ENCODE measurements at places on chromosomes 13 and 19.

DNA sequence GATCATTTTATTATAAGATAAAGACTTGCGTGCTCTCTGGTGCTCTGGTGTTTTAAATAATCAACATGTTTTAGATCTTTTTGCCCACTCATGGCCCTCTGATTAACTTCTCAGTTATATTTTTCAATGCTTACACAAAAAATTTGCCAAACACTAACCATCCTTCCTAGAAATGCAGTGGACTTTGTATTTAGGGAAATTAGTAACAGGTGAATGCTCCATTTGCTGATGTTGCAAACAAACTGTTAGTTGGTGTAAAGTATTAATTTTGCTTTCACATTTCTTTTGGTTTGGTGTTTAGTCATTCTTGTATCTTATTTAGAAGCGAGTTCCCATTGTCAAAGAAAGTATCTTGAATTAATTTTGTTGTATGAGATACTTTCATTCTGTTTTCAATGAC lies 2.7 kb downstream of the KL start:
- DNase-seq = no peak

- DNase-seq = peak; percentile 41
Measured at GRCh38 chr19:40831502-40832430, 18.5 kb downstream of the CYP2A6 start.

DNA sequence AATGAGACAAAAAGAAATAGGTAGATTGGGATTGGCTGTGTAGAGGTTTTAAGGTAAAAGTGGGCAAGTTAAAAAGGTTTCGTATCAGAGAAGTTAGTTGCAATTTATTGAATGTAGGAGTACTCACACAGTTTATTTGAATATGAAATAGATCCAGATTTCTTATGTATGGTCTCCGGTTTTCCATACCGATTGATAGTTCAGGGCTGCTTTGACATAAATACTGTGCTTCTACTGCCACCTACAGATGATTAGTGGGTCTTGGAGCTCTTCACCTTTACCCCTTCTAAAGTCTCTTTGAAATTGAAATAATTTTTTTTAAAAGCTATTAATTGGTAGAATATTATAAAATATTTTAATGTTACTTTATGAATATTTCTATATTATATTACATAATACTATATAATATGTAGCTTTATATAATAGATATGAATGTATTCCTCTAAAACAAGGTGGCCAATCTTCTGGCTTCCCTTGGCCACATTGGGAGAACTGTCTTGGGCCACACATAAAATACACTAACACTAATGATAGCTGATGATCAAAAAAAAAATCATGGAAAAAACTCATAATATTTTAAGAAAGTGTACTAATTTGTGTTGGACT lies 7.7 kb upstream of the GPR18 start:
- no peak for DNase-seq

- DNase-seq = no peak
Measured at GRCh38 chr13:98427331-98427995, 149.4 kb downstream of the STK24 start.

- DNase-seq = no peak
Measured at GRCh38 chr19:4844348-4845179, 13.1 kb upstream of the TICAM1 start.

- DNase-seq = no peak
Measured at GRCh38 chr19:4684312-4685095, 14.4 kb upstream of the MYDGF start.

GRCh38 chr13:80962173-80962572 lies 621.2 kb upstream of the SPRY2 start:
- DNase-seq = no peak

GRCh38 chr13:97114651-97115050 lies 107.5 kb upstream of the MBNL2 start:
- no peak for DNase-seq

DNA sequence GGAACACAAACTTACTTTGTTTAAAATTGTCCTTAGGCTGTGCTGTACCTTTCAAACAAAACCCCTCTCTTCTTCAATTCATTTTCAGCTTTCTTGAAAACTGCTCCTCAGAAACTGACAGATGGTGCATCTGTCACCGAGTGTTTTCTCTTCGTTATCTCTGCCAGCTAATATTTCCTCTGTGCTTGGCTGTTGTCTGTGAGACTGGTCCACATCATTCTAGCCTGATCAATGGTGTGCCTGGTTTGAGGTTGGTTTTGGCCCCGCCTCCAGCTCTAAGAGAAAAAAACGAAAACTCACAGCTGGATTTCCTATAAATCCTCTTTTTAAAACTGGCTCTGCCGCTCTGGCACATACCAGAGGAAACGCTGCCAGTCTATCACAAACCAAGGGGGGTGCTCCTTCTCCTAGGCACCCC lies 79.7 kb downstream of the STARD13 start:
- DNase-seq = no peak

- DNase-seq = no peak
Measured at GRCh38 chr13:33183431-33184111, 102.0 kb downstream of the STARD13 start.

DNA sequence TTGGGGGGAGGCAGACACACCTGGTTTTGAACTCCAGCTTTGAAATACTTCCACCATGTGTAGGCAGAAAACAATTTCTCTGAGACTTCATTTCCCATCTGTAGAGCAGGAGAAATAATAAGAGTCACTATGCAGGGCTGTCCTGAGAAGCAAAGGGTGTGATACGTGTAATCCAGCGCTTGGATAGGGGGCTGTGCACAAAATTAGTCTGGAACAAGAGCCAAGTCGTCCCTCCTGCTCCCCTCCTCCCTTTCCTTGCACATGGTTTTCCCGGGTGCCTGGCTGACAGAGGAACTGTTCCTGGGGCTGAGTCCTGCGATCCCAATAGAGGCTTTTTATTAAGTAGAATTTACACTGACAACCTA lies 29.6 kb upstream of the UBE2L5 start:
- no peak for DNase-seq

DNA sequence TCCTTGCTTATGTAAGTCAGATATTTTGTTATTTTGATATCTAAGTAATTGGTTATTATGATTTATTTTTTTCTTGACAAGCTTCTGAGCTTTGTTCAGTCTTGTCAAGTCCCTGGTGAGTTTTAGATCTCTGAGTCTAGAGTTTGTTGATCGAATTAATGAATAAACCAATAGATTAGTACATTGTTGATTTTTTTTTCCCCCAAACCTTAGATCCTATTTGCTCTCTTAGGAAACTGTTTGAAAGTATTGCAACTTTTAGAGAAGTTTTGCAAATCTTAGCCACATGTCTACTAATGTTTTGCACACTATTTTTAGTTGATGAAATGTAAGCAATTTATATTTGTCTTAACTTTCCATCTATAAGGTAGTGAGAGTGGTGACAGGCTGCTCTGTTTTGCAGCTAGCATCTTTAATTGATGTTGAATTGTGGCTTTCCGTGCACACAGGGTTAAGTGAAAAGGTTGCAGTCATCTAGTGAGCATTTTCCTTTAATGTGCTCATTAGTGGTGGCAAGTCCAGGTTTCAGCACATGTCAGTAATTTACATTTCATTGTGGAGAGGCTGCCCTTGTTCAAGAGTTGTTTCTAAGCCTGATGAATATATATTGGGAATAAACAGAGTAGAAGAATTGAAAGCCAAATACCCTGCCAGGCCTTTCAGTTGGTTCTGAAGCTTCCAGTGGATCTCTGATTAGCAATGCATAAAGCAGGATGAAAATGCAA lies 86.3 kb downstream of the PCCA start:
- DNase-seq = no peak

GRCh38 chr13:76316998-76317527 lies 569.1 kb downstream of the KCTD12 start:
- DNase-seq = no peak

DNA sequence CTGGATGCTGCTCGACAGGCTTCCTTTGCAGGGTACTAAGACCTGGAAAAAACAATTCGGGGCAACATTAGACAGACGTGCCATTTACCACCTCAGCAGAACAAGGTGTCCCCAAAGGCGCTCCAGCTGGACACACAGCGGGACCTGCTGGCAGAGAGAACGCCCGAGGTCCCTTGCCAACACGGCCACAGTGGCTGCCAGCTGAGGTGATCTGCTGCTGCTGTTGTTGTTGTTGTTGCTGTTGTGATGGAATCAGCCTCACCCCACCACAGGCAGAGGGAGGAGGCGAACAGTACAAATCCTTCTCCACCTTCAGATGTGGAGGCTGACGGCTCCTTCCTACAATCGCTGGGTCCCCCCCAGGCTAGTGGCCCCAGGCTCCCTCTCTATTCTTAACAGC lies 25.2 kb downstream of the ANKRD27 start:
- DNase-seq = no peak

DNA sequence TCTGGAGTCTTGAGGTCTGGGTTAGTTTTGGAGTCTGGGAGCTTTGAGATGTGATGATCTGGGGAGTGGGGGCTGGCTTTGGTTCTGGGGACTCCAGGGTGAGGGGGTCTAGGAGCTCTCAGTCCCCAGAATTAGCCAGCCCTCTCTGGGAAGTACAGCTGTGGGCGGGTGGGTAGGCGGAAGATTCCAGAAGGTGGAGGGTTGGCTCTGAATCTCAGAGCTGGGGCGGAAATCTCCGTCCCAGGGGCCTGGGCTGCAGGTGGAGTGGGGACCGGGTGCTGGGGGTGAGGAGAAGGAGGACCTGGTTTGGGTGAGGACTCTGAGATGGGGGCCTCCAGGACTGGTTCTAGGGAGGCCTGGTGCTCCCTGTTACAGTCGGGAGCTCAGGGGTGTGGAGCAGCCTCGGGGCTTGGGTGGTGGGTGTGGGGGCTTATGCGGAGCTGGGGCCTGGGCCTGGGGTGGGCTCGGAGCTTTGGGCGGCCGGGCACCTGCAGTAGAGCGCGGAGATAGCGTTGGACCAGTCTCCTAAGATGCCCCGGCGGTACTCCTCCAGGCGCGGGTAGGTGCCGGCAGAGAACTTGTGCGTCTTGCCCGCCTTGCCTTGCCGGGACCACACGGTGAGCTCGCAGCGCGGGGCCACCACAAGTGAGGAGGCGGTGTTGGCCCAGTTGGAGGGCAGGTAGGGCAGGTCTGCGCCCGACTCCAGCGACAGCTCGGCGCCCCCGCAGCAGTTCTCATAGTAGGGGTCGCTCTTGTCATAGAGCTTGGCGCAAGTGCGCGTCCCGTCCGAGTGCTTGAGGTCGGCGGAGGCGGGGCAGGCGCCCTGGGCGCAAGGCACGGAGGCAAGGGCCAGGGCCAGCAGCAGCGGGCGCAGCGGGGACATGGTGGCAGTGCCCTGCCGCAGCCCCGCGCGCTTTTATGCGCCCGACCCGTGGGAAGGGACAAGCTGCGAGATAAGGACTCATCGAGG lies at the start of gene SYCN:
TSS of gene SYCN (minus strand) at position 892 of the 970 bp plus-strand sequence. CDS start at position 883, 9 bp downstream.
- DNase-seq = no peak

DNA sequence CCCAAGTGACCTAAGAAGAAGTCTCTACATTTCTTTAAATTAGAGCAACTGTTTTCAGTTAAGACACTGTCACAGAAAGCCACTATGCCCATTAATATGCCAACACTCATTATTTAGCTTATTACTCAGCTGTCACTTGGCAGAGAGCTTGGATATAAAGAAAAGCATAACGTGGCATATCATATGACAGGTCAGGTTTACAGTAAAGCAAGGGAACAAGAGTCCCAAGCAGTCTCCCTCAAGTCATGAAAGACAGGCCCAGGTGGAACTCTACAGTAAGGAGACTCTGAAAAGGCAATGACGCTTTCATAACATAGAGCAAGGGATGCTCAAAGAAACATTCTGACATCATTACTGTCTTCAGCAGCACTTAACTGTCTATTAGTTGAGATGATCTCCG lies 6.3 kb downstream of the LHFPL6 start:
- no peak for DNase-seq

- DNase-seq = no peak
Measured at GRCh38 chr13:31236211-31236786, 36.5 kb downstream of the B3GLCT start.

- DNase-seq = no peak
Measured at GRCh38 chr13:95231393-95231792, 69.9 kb downstream of the ABCC4 start.

DNA sequence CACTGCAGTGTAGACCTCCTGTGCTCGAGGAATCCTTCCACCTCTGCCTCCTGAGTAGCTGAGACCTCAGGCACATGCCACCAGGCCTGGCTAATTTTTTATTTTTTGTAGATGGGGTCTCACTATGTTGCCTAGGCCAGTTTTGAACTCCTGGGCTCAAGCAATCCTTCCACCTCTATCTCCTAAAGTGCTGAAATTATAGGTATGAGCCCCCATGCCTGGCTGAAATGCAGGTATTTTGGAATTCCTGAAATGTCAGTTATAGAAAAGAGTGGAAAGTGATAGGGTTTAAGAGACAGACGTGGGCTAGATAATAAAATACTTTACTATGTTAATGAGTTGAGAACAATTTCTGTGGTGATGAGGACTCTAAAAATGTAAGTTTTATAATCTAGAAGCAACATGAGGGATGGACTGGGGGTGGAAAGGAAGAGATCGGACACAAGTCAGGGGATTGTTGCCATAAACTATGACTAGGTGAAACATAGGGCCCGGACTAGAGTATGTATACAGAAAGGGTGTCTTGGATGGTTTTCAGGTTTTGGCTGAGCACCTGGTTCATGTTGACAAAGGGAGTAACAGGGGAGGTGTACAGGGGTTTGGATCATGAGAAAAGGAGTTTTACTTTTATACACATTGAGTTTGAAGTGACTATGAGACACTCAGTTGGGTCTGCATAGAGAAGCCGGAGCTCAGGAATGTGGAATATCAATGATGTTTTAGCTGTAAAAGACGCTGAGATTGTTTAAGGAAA lies 165.6 kb upstream of the STARD13 start:
- DNase-seq = no peak

DNA sequence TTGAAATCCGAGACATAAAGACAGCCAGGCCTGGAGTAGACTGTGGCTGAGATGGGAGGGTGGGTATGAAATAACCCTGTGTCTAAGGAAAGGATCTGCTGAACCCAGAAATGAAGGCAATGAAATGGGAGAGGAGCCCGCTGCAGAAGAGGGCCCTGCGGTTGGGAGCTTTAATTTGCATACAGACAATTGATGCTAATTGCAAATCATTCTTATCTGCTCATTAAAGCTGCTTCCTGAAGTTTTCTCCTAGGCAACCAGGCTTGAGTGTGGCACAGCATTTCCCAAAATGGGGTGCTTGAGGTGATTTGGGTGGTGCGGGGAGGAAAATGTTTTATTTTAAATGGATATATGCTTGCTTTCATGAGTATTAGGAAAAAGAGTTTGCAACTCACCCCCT lies 55.4 kb downstream of the DPF1 start:
- DNase-seq = no peak

- no peak for DNase-seq
Measured at GRCh38 chr13:98468929-98469328, 108.0 kb downstream of the STK24 start.

DNA sequence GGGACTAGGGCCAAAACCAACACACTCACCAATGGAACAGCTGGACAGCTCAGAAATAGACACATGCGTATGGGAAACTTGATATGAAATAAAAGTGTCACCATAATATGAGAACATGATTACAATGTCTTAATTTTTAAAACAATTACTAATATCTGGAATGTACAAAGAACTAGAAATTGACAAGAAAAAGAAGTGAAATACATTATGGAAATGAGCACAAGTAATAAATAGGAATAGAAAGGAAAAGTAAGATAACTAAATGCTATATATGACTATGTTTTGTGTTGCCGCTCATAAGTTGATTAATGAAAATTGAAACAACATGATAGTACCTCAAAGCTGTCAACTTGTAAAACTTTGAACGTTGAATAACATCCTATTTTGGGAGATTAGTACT lies 801.1 kb downstream of the SLITRK5 start:
- no peak for DNase-seq

GRCh38 chr13:113089693-113090414 lies 15.7 kb upstream of the F7 start:
- DNase-seq = no peak

GRCh38 chr13:35716186-35716585 lies 239.7 kb upstream of the MAB21L1 start:
- no peak for DNase-seq

GRCh38 chr13:25675060-25675459 lies 303.3 kb downstream of the ATP8A2 start:
- DNase-seq = no peak

All from left forelimb (tissue), 1 donor.